ENCODE measurements at places on chromosomes 11 and 22.
A peak's percentile ranks its signal among the peaks of the same experiment; 100 is the strongest.

DNA sequence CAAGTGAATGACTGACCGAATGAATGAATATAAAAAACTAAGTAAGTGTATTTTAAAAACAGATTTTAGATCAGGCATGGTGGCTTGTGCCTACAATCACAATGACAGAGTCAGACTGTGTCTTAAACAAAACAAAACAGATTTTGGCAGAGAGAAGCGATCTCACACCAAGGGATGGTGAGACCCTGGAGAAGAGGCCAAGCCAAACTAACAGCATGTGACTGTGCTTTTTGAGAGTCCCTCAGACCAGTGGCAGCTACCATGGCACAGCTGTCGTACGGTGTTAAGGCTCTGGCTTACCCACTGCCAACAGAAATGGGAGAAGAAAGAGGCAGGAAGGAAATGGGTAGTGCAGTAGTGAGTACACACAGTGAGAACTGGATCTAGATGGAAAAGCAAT, 60.6 kb downstream of the SGSM3 start:
- DNase-seq, result no peak

- DNase-seq, result no peak
Observed at GRCh38 chr11:83033972-83034672, 37.6 kb downstream of the RAB30 start.

- no peak for DNase-seq
Observed at GRCh38 chr11:79381036-79381435, 59.8 kb downstream of the TENM4 start.

GRCh38 chr11:84140386-84141169, 854.4 kb upstream of the CCDC90B start:
- DNase-seq, result no peak

- peak; percentile 44 for DNase-seq
Observed at GRCh38 chr11:17574141-17575091, 27.4 kb downstream of the OTOG start.

DNA sequence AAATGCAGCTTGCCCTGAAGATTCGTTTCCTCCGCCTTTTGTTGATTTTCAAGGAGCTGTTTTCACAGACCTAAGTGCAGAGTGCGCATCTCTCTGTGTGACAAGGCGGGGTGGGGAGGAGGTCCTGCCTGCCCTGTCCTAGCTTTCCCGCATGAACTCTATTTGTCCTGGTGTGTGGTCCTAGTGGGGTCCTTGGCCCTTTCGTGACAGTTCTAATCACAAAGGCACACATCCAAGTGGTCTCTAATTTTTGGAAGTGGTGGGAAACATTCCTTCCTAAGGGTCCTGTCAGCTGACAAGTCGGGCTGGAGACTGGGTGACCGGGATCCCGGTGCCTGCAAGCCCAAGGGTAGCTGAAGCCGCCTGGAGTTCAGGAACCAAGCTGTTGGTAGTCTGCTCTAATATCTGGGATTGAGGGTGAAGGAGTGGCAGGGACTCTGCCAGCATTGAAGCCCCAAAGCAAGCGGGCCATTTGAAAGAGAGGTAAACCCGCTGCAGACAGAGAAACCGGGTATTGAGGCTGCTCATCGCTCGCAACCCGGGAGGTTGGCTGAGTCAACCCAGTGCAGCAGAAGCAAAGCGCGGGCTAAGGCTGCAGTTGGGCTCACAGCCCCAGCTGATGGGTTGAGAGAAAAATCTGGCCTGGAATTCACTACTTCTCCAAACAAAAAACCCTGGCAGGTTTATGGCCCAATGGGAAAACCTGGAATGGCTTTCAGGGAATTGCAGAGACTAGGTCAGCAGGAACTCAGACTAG, 28.1 kb upstream of the FBXO3 start:
- peak; percentile 62 for DNase-seq

DNA sequence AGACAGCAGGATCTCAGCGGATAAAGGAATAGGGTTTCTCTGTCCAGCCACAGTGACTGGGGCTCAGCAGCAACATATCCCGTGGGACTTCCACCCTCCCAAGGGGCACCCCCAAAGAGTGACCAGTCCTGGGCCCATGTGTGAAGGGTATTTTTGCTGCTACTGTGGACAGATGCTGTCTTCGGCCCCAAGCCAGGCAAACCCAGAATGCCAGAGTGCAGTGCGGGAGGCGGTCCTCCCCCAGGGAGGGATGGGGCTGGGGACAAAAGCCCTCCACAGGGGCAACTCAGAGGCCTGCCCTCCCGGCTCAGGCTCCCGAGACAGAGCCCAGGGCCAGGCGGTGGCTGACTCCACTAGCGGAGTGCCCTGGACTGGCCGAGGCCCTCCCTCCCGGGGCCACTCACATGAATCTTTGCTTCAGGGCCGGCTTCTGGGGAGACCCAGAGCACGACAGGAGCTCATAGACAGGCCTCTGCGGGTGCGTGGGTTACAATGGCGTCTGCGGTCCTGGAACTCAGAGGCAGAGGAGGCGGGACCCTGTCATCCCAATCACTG, 34.7 kb upstream of the WNT7B start:
- DNase-seq, result no peak

DNA sequence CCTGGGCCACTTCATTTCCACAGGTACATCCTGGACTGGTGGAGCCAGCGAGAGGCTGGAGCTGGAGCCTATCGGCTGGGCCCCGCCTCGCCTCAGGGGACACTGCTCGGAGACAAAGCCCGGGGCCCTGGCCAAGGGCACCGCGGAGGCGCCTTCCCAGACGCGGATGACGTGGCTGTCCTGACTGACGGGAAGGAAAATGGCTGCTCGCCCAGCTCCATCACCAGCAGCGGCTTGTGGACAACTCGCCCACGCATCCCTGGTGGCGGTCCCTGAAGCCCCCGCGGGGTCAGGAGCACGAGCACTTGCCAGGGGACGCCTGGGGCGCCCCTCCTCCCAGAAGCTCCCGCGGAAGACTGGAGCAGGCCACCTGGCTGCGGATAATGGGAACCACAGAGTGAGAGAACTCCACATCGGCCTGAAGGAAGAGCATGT, 49.6 kb downstream of the CECR2 start:
- no peak for DNase-seq

DNA sequence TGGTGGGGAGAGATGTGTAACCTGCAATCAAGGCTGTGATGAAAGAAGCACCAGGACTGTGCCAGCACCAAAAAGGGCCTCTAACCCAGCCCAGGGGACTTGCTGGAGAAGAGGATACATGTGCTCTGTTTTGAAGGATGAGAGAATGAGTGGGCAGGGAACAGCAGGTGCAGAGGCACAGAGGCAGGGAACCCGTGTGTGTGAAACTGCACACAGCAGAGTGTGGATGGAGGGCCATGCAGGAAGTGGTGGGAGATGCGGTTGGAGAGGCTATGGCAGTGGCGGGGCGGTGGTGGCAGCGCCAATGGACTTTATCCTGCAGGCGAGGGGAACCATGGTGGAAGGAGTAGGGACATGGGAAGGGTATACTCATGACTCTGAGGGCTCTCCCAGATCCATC, 25.2 kb upstream of the LRRC32 start:
- no peak for DNase-seq

GRCh38 chr11:66674964-66675602, 2.6 kb downstream of the RBM4B start:
- no peak for DNase-seq

GRCh38 chr11:66639066-66639813, 737 bp downstream of the RBM4 start:
- DNase-seq, result no peak

GRCh38 chr11:69157156-69157821, 1.6 kb downstream of the SMIM38 start:
- no peak for DNase-seq
